ENCODE measurements at places on chromosomes 5 and 9.

- DNase-seq = no peak
Observed at GRCh38 chr5:115458416-115458815, 86.2 kb downstream of the FEM1C start.

- no peak for DNase-seq
Observed at GRCh38 chr9:69657269-69657668, 14.9 kb downstream of the APBA1 start.

DNA sequence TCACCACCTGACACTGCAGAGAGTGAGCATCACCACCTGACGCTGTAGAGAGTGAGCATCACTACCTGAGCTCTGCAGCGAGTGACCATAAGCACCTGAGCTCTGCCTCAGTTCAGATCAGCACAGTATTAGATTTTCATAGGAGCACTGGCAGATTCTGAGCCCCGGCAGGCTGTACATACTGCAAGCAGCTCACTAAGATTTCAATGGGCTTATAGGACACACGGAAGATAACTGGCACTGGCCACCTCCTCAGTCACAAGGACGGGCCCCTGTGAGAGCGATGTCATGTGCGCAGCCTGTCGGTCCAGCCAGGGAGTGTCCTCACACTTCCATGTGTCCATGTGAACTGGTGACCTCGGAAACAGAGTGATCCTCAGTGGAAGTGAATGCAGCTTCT lies 153.5 kb upstream of the IRX2 start:
- no peak for DNase-seq

DNA sequence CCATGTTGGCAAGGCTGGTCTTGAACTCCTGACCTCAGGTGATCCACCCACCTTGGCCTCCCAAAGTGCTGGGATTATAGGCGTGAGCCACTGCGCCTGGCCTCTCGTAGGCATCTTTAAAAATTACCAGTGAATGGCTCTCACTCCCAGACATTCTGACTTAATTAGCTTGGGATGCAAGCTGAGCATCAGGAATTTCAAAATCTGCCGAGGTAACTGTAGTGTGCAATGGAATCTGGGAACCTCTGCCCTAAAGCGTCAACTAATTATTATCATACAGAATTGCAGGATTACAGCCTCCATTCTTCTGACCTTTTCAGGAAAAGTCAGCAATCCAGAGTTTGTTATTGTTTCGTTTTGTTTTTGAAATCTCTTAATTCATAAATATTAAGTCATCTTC lies 213.4 kb upstream of the DMAC1 start:
- DNase-seq = peak; percentile 20

GRCh38 chr5:108061941-108062340 lies 320.0 kb downstream of the FBXL17 start:
- DNase-seq = no peak

- DNase-seq = no peak
Observed at GRCh38 chr9:127816728-127817127, 14.0 kb downstream of the FPGS start.

GRCh38 chr5:151557466-151557865 lies 33.7 kb downstream of the FAT2 start:
- no peak for DNase-seq

DNA sequence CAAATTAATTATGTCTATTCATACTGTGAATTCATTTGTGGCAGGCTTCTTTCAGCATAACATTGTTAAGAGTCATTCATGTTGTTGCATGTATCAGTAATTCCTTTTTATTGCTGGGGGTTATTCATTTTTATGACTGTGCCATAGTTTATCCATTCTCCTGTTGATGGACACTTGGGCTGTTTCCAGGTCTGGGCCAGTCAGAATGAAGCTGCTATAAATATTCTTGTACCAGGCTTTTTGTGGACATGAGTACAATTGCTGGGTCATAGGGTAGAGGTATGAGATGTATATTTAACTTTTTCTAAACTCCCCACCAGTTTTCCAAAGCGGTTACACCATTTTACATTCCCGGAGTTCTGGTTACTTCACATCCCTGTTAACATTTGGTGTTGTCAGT lies 13.6 kb downstream of the PRPF4 start:
- DNase-seq = no peak

GRCh38 chr9:70694758-70695157 lies 280.3 kb upstream of the KLF9 start:
- DNase-seq = no peak
